ENCODE measurements at places on chromosomes 7 and 10.

- no peak for DNase-seq
These were observed 80.5 kb downstream of the ZMIZ1 start for GRCh38 chr10:79149345-79149661.

- no peak for DNase-seq
These were observed 17.3 kb downstream of the MLXIPL start for GRCh38 chr7:73606801-73607691.

DNA sequence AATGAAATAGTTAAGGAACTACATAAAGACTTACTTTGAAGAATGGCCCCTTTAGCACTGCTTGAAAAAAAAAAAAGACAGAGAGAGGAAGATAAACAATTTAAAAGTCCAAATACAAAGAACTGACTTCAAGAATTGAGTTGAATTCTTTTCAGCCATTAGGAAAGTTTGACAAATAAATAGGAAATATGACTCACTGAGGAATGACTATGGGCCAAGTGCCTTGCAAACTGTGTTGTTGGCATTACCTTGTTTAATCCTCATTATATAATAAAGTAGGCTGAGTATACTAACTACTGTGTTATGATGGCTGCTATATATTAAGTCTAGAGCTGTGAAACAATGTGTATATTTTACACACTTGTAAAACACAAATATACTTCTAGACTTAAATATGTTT, 151.1 kb downstream of the ELMO1 start:
- DNase-seq, result no peak

GRCh38 chr7:149773446-149774236, at the start of gene ZNF467:
TSS of gene ZNF467 (minus strand) at chr7:149773588. CDS start at chr7:149771032, 2,556 bp downstream.
- no peak for DNase-seq

DNA sequence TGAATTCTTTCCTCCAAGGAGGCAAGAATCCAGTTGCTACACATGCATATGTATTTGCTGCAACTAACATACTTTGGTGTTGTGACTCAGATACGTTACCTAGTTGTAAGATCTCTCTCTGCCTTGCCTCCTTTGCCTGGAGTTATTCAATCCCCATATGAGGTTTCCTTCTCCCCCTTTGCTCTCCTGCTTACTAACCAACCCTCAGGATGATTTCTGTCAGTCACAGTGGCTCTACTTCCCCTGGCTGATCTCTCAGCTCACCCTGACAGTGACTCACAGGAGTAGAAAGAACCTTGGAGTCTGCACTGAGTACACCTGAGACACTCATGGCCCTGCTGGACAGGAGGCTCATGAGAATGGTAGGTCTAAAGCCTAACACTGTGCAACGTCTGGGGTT, 92.0 kb downstream of the TMEM106B start:
- no peak for DNase-seq

GRCh38 chr7:107150375-107151073, 18.3 kb upstream of the HBP1 start:
- peak; percentile 50 for DNase-seq

DNA sequence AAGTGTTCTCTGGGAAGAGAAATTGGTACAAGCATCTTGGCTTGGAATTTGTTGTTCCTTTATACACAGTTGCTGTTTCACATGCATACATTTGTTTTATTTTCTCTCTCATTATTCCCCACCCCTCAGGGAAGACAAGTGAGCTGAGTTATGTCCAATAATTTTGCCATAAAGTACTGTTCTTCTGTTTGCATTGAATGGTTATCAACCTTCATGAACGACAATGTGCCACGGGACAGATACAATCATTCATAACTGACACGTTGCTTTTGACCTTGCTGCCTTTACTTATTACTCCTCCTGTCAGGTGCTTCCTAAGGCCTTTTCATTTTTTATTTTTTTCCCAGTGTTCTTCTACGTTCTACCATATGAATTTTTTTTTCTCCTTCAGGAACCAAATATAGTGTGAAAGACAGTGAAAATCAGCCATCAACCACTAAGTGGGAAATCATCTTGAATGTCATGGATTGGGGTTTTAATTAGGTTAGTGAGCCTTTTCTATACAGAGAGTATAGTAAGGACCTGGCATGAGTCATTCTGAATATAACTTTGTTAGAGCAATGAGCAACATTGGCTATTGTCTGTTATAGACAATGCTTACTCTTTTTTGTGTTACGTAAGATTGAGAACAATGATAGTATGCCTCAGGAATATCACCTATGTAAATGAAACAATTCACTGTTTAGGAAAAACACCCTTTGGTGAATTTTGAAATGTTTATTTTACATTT, 383.2 kb downstream of the MALRD1 start:
- DNase-seq, result no peak

GRCh38 chr10:101826852-101827434, 8.7 kb upstream of the OGA start:
- no peak for DNase-seq

GRCh38 chr10:114356751-114357514, 47.4 kb downstream of the AFAP1L2 start:
- no peak for DNase-seq

DNA sequence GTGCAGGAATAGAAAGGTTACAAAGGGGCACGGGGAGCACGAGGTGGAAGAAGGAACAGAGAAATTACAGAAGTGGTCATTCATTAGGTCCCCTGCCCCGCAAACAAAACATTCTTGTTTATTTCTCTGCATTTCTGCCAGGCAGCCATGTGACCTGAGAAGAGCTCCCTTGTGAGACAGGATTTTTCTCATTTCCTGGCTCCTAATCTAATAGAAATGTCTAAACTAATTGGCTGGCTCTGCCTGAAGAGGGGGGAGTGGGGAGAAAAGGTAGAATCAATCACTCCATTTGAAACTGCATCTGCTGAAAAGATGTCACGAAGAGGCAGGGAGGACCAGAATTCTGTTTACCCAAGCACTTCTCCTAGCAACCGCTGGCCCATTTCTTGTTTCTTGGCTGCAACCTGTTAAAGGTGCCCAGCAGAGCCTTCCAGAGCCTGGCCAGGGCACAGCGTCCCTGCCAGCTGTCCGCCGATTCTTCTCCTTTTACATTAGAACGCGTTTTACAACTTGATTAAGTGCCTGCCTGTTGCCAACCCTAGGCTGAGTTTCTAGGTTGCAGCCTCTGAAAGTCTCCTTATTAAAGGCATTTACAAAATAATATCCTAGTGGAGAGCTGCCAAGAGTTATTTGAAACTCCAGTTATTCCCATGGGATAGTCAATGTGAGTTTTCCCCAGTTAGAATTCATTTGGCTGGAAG, 1227.6 kb downstream of the TYW1 start:
- DNase-seq, result peak; percentile 59

GRCh38 chr10:58754469-58755339, 242.0 kb downstream of the BICC1 start:
- no peak for DNase-seq

GRCh38 chr10:71243756-71244395, 31.5 kb downstream of the UNC5B start:
- no peak for DNase-seq

DNA sequence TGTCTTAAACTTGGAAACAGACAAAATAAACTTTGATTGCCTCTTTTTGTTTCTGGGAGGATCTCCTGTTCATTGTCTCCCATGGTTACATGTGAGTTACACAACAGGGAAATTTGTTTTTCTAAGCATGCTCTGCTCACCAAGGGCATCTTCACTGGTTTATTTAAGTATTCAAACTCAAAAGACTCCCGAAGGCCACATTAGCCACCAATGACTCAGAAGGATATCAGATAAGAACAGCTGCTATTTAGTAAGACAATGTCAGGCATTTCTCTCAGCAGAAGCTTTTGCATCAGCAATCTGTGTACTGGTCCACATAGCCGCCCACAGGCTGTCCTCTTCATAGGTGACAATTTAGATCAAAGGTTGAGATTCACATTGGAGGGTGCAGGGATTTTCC, 19.3 kb downstream of the OR6B1 start:
- DNase-seq, result no peak

DNA sequence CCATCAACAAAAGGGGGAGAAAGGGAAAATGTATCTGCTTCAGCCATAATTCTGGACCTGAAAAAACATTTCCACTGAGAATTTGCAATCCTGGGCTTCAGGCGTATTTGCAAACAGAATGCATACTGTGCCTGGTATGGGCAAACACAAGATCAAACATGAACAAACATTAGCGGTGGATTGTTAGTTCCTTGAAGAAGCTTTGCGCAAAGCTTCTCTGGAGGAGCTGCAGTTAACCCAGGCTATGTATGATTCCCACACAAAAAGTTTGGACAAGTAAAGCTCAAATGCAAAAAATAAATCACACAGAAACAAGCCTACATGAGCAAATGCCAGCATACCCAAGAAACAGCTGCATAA, 20.4 kb upstream of the HILPDA start:
- DNase-seq, result no peak

GRCh38 chr10:69801094-69801433, 642 bp upstream of the COL13A1 start:
- DNase-seq, result no peak

DNA sequence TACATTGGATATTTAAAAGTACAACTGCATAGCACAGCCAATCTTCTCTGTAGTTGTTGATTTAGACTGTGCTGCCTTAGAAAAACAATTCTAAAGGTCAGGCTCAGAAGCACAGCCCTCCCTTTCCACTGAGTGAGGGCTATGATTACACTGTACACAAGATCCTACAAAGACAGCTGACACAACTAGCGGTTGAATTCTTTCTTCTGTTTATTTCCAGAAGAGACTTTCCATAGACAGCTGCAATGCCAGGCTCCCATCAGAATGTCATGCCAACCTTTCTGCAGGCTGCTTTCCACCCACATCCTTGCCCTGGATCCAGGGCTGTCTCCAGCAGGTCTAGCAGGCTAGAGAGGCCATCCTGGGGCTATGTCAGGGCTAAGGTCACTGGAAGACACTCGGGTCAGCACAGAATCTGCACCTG, 39.3 kb downstream of the FAM13C start:
- no peak for DNase-seq

DNA sequence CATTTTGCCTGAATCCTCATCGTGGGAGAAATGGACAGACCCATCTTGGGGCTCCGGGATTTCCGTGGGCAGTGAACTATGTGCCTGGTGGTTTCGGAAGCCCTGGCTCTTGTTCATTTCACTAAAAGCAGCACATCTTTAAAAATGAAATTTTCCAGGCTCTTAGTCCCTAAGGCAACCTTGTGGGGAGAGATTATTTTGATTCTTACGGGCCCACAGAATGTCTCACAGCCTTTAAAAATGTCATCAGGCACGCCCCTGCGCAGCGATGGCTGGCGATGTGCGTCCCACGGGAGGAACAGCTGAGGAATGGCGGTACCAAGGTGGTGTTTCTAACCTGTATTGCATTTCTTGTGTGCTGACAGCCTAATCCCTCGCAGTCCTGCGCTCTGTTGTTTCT, 189.7 kb downstream of the CCDC3 start:
- DNase-seq, result no peak

- DNase-seq, result no peak
These were observed 311.9 kb upstream of the POT1 start for GRCh38 chr7:125241548-125241947.

GRCh38 chr10:74081192-74081803, 69.3 kb downstream of the AP3M1 start:
- DNase-seq, result no peak

DNA sequence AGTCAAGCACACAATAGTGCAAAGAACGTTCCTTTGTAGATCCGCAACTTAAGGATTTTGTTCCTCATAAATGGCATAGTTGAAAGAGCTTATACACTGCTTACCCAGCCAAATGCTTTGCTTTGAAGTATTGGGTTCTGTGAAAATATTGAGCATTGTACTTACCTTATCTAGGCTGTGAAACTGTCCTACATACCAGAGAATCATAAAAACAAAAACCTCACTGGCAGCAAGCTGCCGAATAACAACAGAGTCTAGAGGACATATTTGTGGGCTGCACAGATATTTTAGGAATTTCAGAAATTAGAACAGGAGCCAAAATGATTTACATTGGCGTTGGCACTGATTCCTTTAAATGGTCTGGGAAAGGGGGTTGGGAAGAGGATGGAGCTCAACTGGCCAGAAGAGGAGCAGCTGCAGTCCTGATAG, 174.8 kb downstream of the RTKN2 start:
- DNase-seq, result no peak

- DNase-seq, result no peak
These were observed 193.2 kb downstream of the GALNT17 start for GRCh38 chr7:71325151-71325550.

DNA sequence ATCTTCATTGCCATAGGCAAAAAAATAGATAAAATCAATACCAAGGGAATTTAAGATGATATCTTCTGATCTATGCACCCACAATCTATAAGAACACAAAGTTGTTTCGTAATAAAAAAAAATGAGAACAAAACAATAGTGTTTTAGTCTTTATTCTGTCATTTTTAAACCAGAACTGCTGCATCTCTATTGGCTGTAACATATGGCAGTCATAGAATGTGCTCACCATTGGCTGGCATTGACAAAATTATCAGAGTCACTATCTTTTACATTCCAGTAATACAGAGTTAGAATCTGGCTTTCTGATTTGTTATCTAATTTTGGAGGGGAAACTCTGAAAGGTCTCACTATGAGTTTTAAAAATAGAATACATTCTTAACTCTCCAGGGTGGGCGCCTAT, 138.6 kb upstream of the CCDC6 start:
- no peak for DNase-seq

GRCh38 chr7:40903872-40904271, 769.1 kb downstream of the SUGCT start:
- no peak for DNase-seq

GRCh38 chr10:30542001-30542894, 87.3 kb downstream of the LYZL2 start:
- DNase-seq, result no peak

DNA sequence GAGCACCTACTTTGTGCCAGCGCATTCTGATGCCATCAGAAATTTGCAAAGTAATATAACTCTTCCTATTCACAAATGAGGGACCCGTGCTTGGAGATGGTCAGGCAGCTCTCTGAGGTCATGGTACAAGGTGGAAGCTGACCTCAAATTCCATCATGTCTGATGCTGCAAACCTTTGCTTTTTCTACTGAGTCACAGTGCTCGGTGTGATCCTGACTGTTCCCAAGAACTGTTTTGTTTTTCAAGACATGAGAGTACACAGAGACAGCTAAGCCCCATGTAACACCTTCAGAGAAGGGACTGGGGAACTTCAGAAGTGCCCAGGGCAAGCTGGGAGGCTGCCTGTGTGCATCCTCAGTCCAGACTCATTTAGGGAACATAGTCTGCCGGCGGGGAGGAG, 111.3 kb downstream of the FRMD4A start:
- DNase-seq, result no peak

DNA sequence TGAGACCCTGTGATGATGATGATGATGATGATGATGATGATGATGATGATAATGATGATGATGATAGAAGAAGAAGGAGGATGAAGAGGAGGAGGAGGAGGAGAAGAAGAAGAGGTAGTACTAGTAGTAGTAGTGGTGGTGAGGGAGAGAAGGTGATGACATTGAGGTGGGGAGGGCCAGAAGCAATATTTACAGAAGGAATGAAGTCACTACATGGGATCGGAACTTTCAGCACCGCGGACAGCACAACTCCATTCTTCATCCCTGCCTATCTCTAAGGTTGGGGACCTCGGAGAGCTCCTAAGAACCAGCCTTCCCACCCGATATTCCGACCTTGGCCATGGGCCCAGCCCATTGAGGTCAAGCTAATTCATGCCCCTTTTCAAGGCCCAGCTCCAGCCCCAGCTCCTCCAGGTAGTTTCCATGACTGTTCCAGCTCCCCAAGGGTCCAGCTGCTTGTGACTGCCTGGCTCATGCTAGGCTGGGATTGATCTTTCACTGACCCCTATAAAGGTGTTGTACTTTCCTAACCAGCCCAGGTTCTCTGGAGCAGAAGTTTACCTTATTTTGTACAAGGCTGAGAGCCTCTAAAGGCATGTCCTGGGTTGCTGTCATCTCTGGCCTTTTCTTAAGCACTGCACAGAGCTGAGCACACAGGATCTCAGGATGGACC, 10.3 kb downstream of the CRHR2 start:
- no peak for DNase-seq

Measured in NCI-H2081 treated with DMSO at 0.1 percent for 48 hours (cell line).